Glomerular endothelial cell (primary cell): ENCODE measurements at places on chromosomes 3 and 15. TPM values are rescaled to one million over a fixed set of nuclear protein-coding genes. Genes with fewer than 3 reads are reported as not detected.

Gene CHRM5
- total RNA-seq, result not detected in 2 replicates

Gene VWA5B2
- 0.19 and 1.3 TPM in 2 replicates for total RNA-seq

Gene CHAC1
- total RNA-seq, result 10.3 and 12.7 TPM in 2 replicates

Gene ERC2
- 0.19 and 1.3 TPM in 2 replicates for total RNA-seq

Gene CHP1
- total RNA-seq, result 96.6 and 167 TPM in 2 replicates

Gene NME9
- not detected in 2 replicates for total RNA-seq

Gene COMMD2
- total RNA-seq, result 25.9 and 34.6 TPM in 2 replicates
